ENCODE measurements at places on chromosomes 13 and 19. TPM values are rescaled to one million over a fixed set of nuclear protein-coding genes. Genes with fewer than 3 reads are reported as not detected.

The KLHL1 gene
- total RNA-seq, result not detected

The ACP7 gene
- total RNA-seq, result not detected

The TLE6 gene
- total RNA-seq, result 0.88 TPM

The ZNF837 gene
- total RNA-seq, result 0.74 TPM

The MYH14 gene
- 69.9 TPM for total RNA-seq

The LHFPL6 gene
- total RNA-seq, result 58.5 TPM

The LHB gene
- total RNA-seq, result not detected

The TUBB4A gene
- total RNA-seq, result 2.6 TPM

The MRI1 gene
- total RNA-seq, result 16.7 TPM

The B3GNT8 gene
- 3.6 TPM for total RNA-seq
